Panc1 (cell line): ENCODE measurements at places on chromosomes 4 and X. TPM values are rescaled to one million over a fixed set of nuclear protein-coding genes. Genes with fewer than 3 reads are reported as not detected.

GRCh38 chrX:12799118-12799517 lies 7.9 kb downstream of the PRPS2 start:
- no peak for DNase-seq

DNA sequence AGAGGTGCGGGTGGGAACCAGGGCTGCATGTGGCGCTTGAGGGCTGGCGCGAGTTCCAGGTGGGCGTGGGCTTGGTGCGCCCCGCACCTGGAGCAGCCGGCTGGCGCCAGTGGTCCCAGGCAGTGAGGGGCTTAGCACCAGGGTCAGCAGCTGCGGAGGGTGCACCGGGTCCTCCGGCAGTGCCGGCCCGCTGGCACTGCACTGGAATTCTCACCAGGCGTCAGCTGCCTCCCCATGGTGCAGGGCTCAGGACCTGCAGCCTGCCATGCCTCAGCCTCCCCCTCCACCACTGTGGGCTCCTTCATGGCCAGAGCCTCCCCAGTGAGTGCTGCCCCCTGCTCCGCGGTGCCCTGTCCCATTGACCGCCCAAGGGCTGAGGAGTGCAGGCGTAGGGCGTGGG lies 174.0 kb downstream of the ADAM29 start:
- DNase-seq, result no peak

- no peak for DNase-seq
Observed at GRCh38 chr4:104593019-104593418, 98.3 kb upstream of the CXXC4 start.

The POU3F4 gene
- total RNA-seq, result not detected

DNA sequence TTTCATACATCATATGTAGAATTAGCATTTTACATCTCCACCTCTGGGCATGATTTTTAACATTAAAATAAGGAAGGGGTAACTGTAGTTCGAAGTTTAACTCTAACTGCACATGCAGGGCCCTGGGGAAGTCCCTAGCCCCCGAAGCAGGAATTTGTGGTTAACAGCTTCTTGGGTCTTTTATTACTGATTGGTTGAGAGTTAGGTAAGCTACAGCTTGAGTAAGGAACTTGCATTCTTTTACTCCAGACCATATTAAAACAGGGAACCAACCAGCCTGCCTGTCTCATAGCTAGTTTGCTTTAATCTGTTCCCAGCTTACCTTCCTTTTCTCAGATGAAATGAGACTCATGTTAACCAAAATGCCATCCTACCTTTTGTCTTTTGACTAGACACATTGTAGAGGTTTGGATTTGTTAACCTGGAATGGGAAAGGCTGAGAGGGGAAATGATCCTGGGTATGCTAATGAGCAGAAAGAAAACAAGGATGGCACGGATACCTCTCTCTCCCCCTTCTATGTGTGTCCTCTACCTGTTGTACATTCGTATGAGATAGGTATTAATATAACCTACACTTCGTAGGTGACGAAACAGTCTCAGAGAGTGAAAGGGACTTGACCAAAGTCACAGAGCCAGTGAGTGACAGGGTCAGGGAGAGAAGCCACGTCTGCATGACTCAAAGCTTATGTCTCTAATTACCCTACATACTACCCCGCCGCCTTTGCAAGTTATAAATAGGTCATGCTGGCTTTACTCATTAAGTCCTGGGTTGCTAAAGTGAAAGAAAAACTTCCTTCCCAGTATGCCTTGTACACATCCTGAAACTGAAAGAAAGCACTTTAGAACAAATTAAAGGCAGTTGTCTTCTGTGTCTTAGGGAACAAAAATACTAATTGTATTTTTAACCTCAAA lies 119.5 kb upstream of the AFF2 start:
- no peak for DNase-seq

The GLRA2 gene
- total RNA-seq, result not detected

DNA sequence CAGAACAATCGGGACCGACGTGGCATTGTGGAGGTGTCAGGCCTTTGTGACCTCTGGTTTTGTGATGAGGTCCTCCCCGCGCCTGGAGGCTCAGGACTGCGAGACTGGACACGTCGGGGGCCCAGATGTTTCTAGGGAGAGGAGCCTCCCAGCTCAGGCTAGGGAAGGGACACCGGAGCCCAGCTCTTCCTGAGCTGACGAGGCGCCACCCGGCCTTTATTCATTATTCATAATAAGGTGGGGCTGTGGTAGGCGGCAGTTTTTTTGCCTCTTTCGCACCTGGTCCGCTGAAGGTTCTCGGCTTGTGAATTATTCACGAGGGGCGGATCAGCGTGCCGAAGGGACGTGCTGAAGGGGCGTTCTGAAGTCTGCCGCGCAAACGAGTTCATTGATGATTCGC lies 2.3 kb upstream of the UBA1 start:
- no peak for DNase-seq

DNA sequence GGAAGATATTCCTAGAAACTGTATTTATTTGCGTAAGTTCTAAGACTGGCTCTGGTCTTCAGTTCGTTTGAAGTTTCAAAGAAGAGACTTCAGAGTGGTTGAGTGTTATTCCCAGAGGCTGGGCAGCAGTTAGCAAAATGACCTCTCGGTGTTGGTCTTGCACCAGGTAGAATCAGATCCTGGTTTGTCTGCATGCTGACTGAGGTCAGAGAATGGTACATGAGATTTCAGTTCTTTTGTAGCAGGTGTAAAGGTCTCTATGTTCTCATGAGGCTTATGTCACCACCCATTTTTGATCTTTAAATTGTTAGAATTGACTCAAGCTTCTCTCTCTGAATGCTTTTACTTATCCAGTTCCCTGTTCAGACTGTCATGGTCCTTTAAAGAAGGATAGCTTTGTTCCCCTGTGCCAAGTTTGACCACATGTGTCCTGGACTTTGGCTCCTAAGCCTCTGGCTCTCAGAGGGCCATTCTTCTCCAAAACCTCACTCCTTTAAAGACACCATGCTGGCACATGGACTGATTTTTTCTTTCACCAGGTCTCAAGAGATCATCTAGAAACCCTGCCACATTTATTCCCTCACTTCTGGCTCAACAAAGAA lies 355.8 kb upstream of the BOD1L1 start:
- no peak for DNase-seq

The CSAG2 gene
- not detected for total RNA-seq

- DNase-seq, result no peak
Observed at GRCh38 chrX:105973387-105973739, 65.2 kb downstream of the SERPINA7 start.

GRCh38 chr4:8637456-8637984 lies 45.0 kb downstream of the CPZ start:
- DNase-seq, result no peak

DNA sequence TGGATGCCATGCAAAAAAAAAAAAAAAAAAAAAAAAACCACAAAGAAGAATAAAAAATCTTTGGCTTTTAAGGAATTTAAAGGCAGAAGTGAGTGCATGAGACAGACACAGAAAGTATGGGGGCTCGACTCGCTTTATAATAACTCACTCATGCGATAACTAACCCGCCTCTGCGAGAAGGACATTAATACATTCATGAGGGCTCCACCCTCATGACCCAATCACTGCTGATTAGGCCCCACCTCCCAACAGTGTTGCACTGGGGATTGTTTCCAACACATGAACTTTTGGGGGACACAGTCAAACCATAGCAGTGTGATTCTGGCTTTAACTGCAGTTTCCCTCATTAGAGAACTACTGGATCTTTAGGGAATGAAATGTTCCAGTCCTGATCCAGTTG lies 78.1 kb downstream of the QDPR start:
- DNase-seq, result no peak

The ADH4 gene
- 0.10 TPM for total RNA-seq

The FAM47A gene
- not detected for total RNA-seq

GRCh38 chrX:63743596-63743995 lies 41.4 kb downstream of the ARHGEF9 start:
- no peak for DNase-seq

- no peak for DNase-seq
Observed at GRCh38 chr4:100609810-100610209, 92.0 kb upstream of the EMCN start.

The PDE6B gene
- 6.5 TPM for total RNA-seq
